Activated CD8-positive, alpha-beta memory T cell treated with anti-CD3 and anti-CD28 coated beads for 48 hours (primary cell): ENCODE measurements at places on chromosomes 2 and 18.
A peak's percentile ranks its signal among the peaks of the same experiment; 100 is the strongest.

GRCh38 chr2:216676630-216677029 lies 18.7 kb downstream of the IGFBP5 start:
- DNase-seq = no peak

GRCh38 chr2:139773720-139774277 lies 993.6 kb upstream of the NXPH2 start:
- no peak for DNase-seq

DNA sequence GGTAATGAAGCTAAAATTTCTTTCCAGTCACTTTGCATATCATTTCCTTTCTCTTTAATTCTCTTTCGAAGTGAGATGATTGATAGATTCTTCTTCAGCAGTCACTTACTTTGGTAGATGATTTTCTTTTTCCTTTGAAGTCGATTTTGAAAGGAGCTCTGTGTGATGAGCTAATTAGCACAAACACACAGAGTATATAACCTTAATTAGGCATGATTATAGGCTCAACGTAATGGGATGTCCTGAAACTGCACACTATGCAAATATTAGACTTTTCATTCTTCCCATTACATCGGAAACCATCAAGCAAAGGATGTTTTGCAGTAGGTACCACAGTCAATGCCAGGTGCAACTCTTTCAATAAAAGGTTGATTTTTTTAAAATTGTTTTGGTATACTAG lies 6.4 kb upstream of the CTLA4 start:
- no peak for DNase-seq

GRCh38 chr18:46260016-46260878 lies 156.1 kb downstream of the HAUS1 start:
- DNase-seq = no peak

- no peak for DNase-seq
Measured at GRCh38 chr2:71045865-71046548, 22.4 kb upstream of the NAGK start.

- DNase-seq = no peak
Measured at GRCh38 chr2:25483607-25484266, 142.0 kb upstream of the DNMT3A start.

DNA sequence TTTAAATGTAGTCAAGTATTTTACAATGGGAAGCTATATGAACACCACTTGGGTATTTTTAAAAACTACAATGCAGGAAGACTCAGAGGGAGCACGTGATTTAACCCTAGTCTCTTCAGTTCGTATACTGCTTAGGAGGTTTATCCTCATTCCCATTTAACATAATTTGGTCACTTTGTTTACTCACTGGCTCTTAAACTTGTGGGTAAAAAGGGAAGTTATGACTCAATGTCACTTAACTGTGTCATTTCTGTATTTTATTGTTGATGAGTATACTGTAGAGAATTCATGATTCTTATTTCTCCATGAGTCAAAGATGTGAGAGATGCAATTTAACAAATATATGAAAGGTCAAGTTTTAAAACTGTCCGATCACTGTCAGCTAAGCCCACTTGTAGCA lies 48.2 kb downstream of the SLC66A3 start:
- DNase-seq = no peak

- DNase-seq = no peak
Measured at GRCh38 chr18:13260935-13261640, 42.5 kb downstream of the LDLRAD4 start.

- DNase-seq = no peak
Measured at GRCh38 chr2:25286723-25287483, 54.8 kb downstream of the DNMT3A start.

DNA sequence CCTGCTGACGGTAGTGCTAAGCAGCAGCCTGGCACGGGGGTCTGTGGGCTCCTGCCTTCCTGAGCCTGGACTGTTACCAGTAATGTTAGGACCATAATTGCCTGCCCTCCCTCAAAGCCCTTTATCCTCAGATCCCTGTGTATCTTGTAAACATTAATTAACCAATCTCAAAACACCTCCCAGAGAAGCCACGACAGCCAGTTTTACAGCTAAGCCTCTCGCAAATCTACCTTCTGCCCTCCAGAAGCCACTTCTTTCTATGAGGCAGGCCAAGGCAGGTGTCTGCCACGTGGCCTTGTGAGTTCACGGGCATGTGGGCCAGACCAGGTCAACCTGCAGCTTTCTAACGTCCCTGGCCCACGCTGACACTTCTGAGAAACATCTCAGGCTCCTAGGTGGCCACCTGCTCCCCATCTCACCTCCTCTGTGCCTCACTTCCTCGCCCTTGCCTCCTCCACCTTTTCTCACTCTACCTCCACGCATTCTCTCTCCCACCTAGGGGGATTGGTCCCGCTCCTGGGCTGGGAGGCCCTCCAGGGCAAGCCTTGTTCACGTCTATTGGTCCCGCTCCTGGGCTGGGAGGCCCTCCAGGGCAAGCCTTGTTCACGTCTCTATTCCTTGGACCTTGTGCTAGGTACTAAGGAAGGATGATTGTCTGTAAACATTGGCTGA lies 64.3 kb downstream of the EDAR start:
- no peak for DNase-seq

DNA sequence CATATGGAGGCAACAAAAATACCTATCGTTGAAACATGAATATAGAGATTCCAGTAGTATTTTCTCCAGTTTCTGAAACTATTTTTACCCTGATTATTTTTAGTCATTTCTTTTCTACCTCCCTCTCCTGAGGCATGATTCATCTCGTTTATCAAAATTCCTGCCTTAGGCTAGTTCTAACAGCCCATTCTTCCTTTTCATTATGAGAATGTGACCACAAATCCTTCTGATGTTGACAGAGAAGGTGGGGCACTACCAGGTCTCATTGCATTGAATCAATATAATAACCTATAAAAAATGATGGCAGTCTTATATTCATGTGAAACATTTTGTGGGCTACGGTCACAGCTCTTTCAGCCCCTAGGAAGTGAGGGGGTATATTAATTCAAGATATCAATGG lies 406.5 kb upstream of the UBE2E3 start:
- DNase-seq = no peak

GRCh38 chr2:150732064-150732463 lies 244.6 kb upstream of the RND3 start:
- no peak for DNase-seq

- no peak for DNase-seq
Measured at GRCh38 chr2:176758426-176758825, 454.2 kb upstream of the HNRNPA3 start.

- DNase-seq = no peak
Measured at GRCh38 chr2:14137643-14138042, 494.9 kb upstream of the LRATD1 start.

DNA sequence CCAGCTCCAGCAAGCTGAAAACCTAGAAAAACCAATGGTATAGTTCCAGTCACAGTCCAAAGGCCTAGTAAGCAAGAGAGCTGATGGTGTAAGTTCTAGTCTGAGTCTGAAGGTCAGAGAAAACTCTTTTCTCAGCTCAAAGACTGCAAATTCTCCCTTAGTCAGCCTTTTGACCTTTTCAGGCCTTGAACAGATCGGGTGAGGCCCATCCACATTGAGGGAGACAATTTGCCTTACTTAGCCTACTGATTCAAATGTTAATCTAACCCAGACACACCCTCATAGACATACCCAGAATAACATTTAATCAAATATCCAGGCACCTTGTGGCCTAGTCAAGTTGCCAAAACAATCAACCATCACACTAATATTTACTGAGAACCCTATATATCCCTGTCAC lies 110.8 kb upstream of the KCNJ3 start:
- no peak for DNase-seq

DNA sequence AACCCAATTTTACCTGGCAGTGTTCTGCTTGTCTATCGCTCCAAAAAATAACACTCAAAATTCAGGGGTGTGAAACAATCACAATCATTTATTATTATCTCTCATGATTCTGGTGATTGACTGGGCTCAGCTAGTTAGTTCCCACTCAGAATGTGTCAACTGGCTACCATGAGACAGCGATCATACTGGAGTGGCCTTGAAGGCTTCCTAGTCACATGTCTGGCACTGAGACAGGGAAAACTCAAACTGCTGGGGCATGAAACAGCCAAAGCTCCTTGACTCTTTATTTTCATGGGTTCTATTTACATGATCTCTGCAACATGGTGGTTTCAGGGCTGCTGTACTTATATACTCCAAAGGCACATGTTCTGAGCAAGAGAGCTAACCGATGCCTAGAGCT lies 6.2 kb upstream of the ANXA4 start:
- DNase-seq = no peak

DNA sequence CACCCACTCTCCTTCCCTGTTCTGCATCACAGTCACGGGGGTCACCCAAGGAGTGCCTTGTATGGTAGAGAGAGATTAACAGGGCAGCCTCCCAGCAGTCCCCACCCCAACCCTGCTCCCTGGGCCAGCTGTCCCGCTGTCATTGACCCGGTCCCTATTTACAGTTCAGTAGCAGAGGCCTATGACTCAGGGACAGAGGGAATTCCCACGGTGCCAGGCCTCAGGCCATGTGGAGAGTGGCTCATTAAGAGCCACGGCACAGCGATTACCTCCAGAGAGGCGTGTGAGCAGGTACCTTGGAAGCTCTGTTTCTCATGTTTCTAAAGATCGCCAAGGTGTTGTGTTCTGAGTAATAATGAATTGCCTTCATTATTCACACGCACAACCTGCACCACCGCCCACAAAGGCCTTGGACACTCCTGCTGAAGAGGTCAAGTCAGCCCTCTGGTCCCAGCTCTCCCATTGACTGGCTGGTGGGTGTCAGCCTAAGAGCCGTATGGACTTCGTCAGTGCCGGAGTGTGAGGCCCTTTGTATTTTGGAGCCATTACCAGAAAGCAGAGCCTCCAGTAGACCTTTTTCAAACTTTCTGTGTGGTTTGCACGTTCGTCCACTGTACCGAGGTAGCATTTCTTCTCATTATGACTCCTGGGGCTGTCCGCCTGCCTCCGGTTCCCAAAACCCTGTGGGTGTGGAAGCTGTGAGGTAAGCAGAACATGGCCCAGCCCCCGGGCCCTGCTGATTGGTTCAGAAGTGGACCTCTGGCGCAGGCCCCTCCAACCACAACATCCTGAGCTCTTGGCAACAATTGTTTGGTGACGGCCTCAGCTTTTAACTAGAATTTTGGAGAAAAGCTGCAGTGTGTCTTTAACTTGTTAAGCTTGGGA lies 47.0 kb downstream of the SERTAD2 start:
- DNase-seq = peak; percentile 57

DNA sequence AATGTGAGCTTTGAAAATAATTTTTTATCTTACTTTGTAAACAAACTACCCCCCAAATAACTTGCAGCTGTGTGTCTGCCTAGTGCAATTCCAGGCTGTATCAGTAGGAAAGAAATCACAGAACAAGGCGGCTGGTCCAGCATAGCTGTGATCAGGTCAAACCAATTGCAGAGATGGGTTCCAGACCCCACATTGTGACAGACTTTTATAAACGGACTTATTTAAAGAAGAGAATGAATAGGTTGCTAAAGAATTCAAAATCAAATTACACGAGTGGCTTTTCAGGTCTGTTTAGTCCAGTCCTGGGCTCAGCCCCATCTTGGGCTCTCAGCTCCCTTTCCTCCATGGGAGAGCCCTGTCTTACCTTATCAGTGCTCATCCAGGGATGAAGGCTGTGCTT lies 11.1 kb downstream of the BMP10 start:
- no peak for DNase-seq

GRCh38 chr2:140247451-140248195 lies 1467.4 kb upstream of the NXPH2 start:
- no peak for DNase-seq

- DNase-seq = no peak
Measured at GRCh38 chr2:147657086-147658000, 187.5 kb upstream of the ACVR2A start.

- no peak for DNase-seq
Measured at GRCh38 chr2:74399785-74400184, 19.7 kb upstream of the DCTN1 start.

DNA sequence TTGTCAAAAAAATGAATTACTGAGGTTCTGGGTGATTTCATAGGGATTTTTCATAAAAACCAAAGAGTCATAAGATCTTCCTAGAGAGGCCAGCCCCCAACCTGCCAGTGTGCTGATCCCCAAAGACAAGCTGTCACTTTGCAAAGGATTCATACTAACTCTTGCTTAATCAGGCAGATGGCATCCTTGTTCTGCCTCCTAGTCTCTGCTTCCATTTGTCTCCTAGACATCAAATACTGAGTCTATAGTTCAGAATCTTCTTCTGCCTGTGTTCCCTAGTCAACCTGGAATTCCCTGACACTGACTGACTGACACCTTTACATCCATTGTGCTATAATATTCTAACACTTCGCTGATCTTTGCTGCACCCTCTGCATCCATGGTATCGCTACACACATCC lies 84.9 kb downstream of the SLC8A1 start:
- DNase-seq = no peak

DNA sequence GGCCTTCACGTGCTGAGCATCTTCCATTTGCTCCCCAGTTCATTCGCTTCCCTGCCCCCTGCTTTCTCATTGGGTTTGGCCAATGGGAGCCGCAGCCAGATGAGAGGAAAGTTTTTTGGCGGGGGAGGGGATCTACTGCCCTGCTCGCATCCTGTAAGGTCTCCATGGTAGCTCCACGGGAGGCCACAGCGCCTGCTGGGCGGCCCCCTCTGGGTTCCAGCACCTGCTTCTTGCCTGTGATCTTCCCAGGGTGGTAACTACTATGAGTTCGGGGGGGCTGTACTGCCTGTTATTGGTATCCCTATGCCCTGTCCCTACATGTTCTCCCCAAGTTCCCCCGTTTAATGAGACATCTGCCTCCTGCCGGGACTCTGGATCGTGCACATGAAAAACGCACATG lies 57.2 kb downstream of the INPP5D start:
- DNase-seq = no peak

DNA sequence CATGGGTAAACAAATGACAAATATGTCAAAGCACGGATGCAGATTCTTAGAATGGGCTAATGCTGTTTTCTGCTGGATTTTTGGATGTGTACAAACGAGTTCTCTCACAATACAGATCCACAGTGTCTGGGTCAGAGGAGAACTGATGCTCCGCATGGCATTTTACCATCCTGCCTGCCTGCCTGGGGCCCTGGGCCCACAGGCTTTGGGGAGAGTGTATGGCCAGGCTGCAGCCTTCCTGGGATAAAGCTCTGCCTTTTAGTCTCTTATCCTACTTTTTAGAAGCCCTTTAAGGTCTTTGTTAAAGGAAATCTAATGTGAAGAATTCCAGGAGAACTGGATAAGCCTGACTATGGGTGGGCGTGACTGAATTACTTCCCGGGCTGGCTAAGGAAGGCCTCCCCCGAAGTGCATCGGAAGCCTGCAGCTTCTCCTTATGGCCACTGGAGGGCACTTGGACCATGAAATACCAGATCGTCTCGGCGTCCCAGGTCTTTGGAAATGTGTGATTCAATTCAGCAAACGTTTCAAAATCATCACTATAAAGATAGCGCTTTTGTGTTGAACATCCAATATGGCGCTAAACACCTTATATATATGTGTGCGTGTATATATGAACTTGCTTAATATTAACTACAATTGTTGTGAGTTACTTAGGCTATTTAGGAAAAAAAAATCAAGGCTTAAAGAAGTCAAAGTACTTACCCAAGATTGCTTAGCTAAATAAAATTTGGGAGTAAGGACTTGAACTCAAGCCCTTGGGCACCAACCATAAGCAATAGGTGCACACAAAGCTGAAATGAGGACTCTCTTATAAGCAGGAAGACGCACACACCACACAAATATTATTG lies 15.2 kb upstream of the DNPEP start:
- DNase-seq = peak; percentile 20
